Adipose tissue (tissue), 3 donors: ENCODE measurements at places on chromosomes 7 and 10. TPM values are rescaled to one million over a fixed set of nuclear protein-coding genes. Genes with fewer than 3 reads are reported as not detected.

The GNG11 gene
- 130 TPM for polyA plus RNA-seq

The PAPOLB gene
- not detected for polyA plus RNA-seq

The ACTR1A gene
- 69.2 TPM for polyA plus RNA-seq

The OR2A1 gene
- 0.05 TPM for polyA plus RNA-seq

The DYNC1I1 gene
- polyA plus RNA-seq, result 1.3 TPM

The TBXAS1 gene
- polyA plus RNA-seq, result 3.4 TPM
